Activated effector memory CD4-positive, alpha-beta T cell treated with Interleukin-2 at 50 U/mL for 16 hours (primary cell): ENCODE measurements at places on chromosomes 6 and 20.

DNA sequence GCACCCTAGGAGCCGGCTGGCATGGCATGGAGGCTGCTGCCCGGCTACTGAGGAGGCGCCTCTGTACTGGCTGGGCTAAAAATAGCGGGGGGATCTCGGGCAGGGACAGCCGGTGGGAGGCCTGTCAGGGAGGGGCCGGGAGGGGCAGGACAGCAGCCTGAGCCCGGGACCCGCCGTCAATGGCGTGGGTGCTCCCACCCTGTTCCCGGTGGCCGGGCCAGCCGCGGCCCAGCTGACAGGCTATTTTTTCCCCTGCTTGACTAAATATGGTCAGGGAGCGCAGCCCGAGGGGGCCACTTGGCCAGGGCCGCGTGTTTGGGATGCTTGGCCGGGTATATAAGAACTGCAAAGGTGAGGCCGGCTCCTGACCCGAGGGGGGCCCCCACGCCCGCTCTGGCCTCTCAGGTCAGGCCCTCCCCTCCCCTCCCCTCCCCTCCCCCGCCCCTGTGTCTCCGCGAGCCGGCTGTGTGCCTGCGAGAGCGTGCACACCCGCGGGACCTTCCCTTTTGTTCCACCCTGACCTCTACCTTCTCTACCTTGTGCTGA, 74.4 kb upstream of the GATA5 start:
- DNase-seq, result no peak

DNA sequence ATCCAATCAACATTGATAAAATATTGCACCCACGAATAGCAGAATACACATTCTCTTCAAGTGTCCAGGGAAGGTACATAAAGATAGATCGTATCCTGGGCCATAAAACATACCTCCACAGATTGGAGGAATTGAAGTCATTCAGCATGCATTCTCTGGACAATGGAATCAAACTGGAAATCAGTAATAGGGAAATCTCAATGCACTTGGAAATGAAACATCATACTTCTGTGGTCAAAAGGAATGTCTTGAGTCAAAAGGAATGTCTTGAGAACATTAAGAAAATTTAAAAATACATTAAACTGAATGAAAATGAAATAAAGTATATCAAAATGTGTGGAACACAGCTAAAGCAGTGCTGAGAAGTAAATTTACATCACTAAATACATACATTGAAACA, 138.8 kb downstream of the TFAP2A start:
- no peak for DNase-seq

DNA sequence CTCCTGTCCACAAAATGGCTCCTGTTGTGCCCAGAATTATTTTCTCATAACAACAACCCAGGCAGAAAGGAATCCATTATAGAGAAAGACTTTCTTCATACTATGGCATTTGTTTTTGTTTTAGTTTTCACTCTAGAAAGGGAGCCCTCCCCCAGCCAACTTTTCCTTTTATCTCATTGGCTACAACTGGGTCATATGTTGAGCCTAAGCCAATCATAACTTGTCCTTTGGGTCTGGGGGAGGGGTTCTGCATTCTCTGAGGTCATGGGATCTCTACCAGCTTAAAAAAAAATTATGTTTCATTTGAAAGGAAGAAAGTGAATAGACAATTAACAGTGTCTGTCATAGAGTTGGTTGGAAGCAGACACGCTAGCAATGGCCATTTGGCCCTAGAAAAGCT, 177.6 kb downstream of the AIG1 start:
- no peak for DNase-seq

DNA sequence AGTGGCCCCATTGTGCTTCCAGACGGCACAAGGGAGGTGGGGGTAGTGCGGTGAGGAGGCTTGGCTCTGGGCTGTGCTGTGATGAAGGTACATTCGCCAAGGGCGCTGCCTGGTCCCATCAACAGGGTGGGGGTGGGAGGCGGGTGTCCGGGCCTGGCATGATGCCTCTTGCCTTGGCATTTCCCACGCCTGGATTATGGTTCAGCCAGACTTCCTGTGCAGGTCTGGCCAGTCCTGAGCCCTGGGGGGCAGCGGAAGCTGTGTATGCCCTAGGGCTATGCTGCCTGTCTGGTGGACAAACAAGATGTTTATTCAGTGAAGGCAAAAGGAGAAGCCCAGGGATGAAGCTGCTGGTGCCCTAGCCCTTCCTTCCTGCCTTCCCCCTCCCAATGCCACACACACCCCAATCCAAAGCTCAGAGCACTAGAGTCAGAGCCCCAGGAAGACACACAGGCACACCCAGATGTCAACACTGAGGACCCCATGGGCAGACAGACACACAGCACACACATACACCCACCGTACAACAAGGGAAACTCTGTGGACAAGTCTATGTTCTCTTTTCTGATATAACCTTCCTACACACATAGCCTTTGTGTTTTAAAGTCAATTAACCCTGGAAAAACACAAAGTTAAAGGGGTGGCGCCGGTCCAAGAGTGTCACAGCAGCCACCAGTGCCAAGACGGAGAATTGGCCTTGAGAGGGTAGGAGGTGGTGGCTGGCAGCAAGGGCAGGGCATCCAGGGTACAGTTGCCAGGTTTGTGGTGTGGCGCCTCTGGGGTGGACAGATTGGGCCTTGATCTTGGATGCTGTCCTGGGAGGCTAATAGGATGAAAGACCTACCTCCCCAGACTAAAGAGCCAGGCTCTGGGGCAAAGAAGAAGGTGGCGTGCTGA, 54.7 kb upstream of the SAYSD1 start:
- no peak for DNase-seq

DNA sequence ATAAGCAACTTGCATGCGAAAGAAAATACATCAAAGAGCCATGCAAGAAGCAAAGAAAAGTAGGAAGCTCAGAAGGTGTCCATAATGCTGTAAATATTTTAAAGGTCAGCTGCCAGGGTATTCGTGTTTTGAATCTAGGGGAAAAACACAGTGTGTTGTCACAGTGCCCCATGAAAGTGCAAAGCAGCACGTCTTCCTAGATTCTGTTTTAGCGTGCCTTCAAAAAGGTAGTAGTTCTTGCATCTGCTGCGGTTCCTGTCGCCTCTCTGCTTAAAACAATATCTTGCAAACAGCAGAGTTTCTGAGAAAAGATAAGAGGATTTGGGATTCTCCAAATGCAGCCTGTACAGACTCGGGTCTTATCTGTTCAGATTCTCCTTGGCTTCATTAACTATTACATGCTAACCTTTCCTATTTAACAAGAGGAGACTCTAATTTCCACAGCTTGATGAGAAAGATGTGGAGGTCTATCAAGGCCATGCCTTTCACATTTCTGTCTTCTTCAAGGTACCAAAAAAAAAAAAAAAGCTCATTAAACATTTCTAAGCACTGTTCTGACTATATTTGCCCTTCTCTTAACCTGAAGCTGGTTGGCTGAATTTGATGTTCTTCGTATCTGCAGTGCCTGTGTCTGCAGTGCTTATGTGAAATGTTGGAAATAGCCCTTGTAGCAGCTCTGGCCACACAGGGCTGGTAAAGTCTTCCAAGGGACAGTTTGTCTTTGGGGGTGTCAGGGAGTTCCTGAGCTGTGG, 297.5 kb downstream of the ADGB start:
- no peak for DNase-seq

GRCh38 chr6:97396880-97397279, 113.9 kb upstream of the MMS22L start:
- DNase-seq, result no peak

- no peak for DNase-seq
Measured at GRCh38 chr6:144895313-144896278, 610.5 kb downstream of the UTRN start.

DNA sequence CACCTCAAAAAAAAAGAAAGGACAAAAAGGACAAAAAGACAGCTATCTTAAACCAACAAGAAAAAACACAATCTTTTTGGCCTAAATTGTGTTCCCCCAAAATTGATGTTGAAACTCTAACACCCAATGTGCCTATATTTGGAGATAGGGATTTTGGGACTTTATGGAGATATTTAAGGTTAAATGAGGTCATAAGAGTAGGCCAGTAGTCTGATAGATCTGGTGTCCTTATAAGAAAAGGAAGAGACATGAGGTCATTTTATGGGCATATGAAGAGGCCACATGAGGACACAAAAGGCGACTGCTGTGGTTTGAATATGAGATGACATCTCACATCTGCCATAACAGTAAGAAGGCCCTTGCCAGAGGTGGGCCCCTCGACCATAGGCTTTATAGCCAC, 49.5 kb downstream of the TRIM38 start:
- DNase-seq, result no peak

- no peak for DNase-seq
Measured at GRCh38 chr20:19375801-19376200, 163.4 kb downstream of the SLC24A3 start.

DNA sequence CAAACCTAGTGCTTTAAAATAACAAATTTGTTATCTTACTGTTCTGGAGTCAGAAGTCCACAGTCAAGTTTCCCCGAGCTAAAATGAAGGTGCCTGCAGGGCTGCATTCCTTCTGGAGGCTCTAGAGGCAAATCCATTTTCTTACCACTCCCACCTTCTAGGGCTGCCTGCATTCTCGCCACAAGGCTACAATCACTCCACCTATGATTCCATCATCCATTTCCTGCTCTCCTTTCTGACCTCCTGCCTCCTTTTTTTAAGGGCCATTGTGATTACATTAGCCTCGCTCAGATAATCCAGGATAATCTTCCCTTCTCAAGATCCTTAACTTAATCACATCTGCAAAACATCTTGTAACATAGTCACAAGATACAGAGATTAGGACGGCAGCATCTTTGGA, 42.4 kb upstream of the SIRT5 start:
- DNase-seq, result no peak

DNA sequence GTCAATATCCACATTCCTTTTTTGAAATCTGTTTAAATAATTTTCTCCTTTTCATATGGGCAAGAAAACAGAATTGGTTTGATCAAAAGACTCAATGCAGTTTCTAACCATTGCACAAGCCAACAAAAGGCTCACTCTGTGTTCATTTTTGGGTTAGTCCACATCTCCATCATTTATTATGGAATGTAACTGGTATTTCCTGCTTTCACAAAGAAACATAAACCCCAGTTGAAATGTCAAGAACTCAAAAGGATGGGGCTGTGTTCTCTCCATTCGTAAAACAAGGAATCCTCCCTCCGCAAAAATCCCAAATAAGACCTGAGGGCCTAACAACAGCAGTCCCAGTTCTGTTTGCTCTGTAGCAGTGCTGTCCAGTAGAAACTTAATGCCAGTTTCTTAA, 420.9 kb downstream of the GJA1 start:
- no peak for DNase-seq

GRCh38 chr20:56400001-56400640, 7.7 kb downstream of the CSTF1 start:
- DNase-seq, result no peak

- no peak for DNase-seq
Measured at GRCh38 chr6:145756170-145756662, 20.9 kb upstream of the EPM2A start.

DNA sequence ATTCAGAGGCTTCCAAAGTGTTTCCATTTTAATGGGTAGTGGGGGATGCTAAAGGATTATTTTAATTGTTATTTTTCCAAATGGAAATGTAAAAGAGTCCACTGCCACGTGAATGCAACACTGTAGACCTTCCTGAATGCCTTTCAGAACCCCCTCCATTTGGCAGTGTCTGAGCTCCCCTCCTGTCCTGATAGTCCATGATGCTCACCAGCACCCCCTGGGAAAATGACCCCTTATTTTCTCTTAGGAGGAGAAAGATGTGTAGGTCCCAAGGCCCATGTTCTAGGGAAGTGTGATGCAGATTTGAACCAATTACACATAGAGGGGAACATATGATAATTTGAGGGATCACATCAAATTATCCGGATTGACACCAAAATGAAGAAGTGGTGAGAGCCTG, 46.8 kb upstream of the SH3BGRL2 start:
- no peak for DNase-seq

DNA sequence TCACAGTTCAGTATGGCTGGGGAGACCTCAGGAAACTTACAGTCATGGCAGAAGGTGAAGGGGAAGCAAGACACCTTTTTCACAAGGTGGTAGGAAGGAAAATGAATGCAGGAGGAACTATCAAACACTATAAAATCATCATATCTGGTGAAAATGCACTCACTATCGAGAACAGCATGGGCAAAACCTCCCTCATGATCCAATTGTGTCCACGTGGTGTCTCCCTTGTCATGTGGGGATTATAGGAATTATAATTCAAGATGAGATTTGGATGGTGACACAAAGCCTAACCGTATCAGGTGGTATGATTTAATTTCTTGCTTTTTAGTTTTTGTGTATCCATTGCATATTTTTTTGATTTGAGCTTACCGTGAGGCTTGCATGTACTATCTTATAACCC, 133.2 kb upstream of the SYNCRIP start:
- DNase-seq, result no peak
